ENCODE measurements at places on chromosomes 5 and 9.
A peak's percentile ranks its signal among the peaks of the same experiment; 100 is the strongest.

DNA sequence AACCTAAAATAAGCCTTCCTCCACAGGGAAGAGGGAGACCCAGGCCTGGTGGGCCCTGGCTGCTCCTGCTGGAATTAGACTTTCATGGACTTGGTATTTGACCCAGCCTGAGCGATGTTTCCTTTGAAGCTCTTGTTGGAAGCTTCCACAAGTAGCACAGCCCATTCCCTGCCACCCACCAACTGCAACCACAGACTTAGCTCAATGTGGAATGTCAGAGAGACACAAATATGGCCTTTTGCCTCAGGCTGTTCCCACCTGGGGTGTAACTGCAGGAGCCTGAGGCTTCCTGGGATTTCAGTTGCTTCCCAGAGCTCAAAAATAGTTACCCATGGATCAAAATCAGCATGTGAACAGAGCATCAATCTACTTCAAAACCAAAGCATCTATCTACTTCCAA is 70.3 kb upstream of the LHFPL2 start:
- DNase-seq, result no peak

DNA sequence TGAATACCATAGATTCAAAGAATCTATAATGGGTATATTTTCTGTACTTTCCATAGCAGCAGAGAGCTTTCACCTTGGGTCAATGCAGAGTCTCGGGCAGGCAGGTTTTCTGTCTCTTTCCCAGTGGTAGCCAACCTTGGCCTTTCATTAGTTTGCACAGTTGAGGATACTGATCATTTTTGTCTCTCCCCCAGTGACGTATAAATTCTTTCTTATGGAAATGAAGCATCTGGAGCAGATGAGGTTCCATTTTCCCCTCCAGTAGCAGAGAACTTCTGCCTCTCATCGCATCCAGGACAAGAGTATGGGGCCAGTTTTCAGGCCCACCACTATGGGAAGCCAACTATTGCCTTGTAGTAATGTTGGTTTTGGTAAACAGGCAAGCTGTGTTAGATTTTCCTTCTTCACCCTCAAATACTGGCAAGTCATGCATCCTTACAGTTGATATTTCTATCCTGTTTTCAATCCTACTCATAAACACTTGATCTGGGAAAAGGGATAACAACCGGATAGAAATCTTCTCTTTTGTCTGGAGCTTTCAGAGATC is 845.2 kb upstream of the CDH18 start:
- DNase-seq, result no peak

DNA sequence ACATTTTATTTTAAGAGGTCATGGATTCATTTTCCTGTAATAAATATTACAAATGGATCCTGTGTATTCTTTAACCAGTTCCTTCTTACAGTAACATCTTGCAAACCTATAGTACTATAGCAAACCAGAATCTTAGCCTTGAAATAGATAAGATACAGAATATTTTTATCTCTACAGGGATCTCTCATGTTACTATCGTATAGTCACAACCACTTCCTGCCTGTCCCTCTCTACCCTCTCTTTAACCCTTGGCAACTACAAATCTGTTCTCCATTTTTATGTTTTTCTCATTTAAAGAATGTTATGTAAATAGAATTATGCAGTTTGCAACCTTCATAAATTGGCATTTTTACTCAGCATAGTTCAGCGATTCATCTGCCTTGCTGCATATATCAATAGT is 454.0 kb downstream of the DIRAS2 start:
- no peak for DNase-seq

- DNase-seq, result peak; percentile 27
Observed at GRCh38 chr5:1799110-1799601, 481 bp downstream of the MRPL36 start.

DNA sequence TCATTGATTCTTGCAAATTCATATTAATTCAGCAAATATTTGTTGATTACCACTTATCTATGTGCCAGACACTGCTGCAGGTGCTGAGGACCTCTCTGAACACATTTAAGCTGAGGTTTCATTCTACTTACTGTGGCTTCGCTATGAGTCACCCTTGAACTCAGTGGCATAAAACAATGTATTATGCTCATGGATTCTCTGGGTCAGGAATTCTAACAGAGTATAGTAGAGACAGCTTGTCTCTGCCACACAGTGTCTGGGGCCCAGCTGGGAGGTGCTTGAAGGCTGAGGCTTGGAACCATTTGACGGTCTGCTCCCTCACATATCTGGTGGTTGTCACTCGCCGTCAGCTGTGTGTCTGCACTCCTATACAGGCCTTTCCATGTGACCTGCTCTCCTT is 124.3 kb upstream of the NR3C1 start:
- DNase-seq, result no peak

- DNase-seq, result peak; percentile 42
Observed at GRCh38 chr5:150653145-150653761, 7.8 kb upstream of the MYOZ3 start.

GRCh38 chr9:133709015-133709611 is 29.0 kb downstream of the SARDH start:
- no peak for DNase-seq

DNA sequence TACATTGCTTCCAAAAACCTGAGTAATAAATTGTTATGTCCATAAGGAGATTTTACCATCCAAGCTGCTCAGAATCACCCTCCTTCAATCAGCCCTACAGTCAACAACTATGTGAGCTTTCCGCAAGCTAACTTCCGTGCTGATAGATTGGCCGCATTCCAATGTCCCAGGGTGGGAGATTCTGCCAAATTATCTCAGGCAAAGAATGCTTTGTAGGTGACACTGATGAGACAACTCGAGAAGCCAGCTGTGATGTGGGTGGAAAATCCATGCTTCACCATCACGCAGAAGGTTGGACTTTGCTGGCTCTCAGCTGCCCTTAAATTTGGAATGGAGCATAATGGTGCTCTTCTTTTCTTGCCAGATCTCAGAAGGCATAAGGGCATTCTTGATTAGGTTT is 44.9 kb upstream of the HCN1 start:
- DNase-seq, result no peak

DNA sequence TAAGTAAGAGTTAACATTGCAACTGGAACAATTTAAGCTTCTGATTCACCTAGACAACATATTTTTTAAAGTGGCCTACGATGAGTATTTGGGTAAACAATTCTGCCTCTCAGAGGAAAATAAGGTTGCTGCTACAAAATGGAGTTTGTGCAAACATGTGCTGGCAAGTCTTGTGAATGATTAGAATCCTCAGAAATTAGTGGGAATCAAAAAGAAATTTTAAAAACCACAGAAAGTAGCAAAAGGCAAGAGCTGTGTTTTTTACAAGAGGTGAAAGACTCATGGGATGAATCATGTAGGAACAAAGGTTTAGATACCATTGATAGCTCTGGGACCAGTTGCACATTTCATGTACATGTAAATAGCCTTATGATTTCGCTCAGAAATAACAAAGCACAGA is 561.6 kb downstream of the TAF11L14 start:
- DNase-seq, result no peak

- DNase-seq, result peak; percentile 20
Observed at GRCh38 chr9:90546200-90546599, 96.4 kb downstream of the DIRAS2 start.

GRCh38 chr5:172380987-172381643 is 73.2 kb downstream of the SH3PXD2B start:
- DNase-seq, result peak; percentile 35

- DNase-seq, result no peak
Observed at GRCh38 chr9:108894225-108894997, 32.3 kb downstream of the ACTL7A start.

GRCh38 chr5:96330530-96331140 is 102.4 kb downstream of the PCSK1 start:
- no peak for DNase-seq

DNA sequence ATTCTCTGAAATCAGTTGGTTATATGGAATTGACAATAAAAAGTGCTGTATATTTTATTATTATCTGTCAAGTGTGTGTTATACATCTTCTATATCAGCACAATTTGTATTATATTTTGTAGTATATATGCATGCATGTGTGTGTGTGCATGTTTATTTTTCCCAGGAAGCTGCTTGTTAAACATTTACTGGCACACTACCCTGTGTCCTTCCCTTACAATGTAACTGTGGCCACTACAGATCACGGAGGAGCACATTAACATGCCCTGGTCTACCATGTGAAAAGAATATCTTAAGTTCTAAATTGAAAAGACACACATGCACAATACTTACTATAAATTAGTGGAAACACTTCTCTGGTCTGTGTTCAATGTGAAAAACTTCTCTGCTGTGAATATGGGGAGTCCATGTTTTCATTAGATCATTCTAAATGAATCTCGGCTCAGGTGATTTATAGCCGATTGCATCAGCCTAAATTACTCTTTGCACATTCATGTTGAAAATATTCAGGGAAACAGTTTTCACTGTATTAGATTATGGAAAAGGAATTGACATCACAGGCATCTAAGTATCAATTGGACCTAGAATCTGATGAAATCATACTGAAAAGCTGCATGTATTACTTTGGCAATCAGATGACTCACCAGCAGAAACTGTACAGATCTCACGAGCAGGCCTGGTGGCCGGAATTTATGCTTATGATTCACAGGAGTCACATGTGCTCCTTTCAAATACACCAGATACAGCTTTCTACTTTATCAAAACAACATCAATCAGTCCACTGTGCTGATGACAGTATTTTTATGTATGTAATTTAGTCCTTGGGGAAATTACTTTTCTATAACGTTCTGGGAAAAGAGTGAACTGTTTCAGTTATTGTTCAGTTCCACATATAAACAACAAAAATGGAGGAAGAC is 39.4 kb downstream of the LURAP1L start:
- peak; percentile 75 for DNase-seq

DNA sequence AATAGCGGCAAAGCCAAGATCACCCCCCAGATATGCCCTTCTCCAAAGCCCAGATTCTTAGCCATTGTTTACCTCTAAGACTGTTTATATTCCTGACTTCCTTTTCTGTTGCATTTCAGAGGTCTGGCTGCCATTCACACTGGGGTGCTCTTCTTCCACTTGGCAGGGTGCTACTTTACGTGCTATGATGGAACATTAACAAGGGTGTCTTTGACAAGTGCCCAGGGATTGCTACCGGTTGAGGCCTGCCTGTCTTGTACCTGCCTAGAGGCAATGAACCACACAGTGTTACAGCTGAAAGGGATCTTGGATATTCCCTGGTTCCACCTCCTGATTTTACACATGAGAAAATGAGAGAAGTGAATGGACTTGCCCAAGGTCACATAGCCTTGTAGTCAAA is 352.1 kb upstream of the KIF2A start:
- DNase-seq, result no peak

All from T47D (cell line).